ENCODE measurements at places on chromosomes 16 and 17.

GRCh38 chr17:1648173-1648962 lies 1.3 kb downstream of the RILP start:
- peak; percentile 31 for DNase-seq

GRCh38 chr17:63954402-63955063 lies 18.2 kb downstream of the SCN4A start:
- peak; percentile 48 for DNase-seq

DNA sequence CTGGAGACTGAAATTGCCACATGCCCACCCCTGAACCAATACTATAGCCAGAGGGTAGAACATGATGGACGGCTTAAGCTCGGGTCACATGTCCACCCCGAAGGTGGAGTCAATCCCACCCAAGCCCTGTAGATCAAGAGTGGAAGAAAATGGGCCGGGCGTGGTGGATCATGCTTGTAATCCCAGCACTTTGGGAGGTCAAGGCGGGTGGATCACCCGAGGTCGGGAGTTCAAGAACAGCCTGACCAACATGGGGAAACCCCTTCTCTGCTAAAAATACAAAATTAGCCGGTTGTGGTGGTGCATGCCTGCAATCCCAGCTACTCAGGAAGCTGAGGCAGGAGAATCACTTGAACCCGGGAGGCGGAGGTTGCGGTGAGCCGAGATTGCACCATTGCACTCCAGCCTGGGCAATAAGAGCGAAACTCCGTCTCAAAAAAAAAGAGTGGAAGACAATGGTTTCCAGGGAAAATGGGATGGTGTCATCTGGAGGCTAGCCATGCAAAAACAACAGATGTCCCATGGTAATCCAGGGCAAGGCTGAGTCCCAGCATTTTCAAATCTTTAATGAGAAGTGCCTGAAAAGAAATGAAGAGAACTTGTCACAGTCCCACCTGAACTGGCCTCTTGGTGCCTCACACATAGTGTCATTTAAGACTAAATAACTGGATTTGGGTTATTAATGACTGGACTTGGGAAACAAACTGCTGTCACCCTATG lies 30.1 kb downstream of the CD300LF start:
- DNase-seq = no peak

DNA sequence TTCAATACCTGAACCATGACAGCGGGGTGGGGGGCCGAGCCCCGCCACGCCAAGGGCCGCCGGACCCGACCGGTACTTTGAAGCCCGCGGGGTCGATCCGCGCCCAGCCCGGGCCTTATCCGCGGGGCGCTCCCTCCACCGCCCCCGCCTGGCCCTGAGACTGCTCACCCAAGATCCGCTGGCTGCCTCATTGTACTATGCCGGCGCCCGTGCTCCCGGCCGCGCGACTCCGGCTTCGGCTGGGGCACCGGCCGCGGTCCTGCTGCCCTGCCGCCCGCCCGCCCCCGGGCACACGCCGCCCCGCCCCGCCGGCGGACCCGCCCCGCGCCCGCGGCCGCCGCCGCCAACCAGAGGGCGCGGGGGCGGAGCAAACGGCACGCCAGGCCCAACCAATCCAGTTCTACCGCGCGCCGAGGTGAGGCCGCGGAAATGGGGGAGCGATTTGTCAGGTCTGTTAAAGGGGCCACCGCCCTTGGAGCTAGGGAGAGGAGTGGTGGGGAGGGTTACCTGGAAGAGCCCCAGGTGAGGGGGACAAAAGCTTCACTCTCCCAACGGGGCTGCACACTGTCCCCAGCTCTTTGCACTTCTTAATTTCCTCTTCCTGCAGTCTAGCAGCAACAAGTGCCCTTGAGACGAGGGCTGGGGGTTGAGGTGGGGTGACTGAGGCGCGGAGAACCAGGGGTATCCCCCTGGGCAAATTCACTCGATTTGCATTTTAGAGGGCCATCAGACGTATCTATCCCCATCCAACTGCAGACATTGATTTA lies at the start of gene TEX2:
Gene TEX2 (minus strand): TSS at position 261 of the 767 bp plus-strand sequence. CDS start 49,043 bp downstream, outside the sequence.
- peak; percentile 91 for DNase-seq

GRCh38 chr17:1188812-1189504 lies 9.2 kb upstream of the ABR start:
- DNase-seq = no peak

DNA sequence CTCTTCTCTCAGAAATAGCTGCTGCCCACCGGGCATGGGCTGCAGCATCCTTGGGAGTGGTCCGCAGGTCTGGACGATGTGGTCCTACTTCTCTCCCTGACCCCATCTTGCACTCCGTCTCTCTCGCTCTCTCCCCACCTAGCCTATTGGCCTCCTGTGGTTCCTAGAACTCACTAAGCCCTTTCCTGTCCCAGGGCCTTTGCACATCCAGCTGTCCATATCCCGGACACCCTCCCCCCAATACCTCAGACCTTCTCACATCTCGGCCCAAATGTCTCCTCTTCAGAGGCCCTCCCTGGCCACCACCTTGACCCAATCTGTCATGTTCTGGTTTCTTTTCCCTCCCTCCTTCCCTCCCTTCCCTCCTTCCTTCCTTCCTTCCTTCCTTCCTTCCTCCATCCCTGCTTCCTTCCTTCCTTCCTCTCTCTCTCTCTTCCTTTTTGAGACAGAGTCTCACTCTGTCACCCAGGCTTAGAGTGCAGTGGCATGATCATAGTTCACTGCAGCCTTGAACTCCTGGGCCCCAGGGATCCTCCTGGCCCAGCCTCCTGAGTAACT lies 4.5 kb downstream of the SLC4A1 start:
- DNase-seq = no peak

DNA sequence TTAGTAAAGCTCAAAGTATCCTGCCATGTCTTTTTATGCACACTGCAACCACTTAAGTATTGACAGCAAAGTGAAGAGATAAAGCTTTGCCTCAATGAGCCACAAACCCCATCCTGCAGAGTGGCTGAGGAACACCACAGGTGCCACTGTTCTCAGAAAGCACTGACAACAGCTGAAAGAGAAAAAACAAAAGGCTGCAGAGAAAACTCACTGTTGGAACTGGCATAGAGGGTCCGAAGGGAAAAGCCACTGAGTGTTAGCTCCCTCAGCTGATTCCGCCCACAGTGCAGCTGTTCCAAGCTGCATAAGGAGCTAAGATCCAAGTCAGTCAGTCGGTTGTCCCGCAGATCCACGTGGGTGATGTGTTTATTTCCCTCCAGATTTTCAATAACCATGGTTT lies 48.3 kb downstream of the PHLPP2 start:
- DNase-seq = peak; percentile 34

GRCh38 chr17:49574945-49575678 lies 559 bp upstream of the NXPH3 start:
- no peak for DNase-seq

DNA sequence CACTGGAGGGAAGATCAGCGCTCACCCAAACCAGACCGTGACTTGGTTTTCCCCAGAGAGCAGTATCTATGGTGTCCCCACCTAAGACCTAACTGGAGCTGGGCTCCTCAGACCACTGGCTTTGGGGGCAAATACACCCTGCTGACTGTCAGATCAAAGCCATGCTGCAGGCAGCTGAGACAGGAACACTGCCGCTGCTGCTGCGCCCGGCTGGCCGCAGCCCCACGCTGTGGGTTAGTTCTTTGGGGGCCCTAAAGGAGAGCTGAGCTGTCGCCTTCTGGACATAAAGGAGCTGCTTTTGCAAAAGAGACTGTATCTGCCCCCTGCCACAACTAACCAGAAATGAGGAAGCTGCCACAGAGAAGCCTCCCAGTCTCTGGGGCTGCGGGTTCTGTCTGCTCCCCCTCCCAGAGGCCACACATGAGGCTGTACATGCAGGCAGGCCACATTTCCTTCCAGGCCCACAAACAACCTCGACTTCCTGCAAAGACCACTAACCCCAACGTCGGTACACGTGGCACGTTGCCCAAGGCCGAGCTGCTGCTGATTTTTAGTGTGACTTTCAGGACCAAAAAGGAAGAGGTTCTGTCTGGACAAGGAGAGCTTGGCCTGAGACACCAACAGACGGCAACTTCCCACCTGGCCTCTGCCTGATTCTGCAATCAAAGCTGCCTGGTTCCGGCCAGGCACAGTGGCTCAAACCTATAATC lies 18.2 kb upstream of the ABR start:
- peak; percentile 84 for DNase-seq

DNA sequence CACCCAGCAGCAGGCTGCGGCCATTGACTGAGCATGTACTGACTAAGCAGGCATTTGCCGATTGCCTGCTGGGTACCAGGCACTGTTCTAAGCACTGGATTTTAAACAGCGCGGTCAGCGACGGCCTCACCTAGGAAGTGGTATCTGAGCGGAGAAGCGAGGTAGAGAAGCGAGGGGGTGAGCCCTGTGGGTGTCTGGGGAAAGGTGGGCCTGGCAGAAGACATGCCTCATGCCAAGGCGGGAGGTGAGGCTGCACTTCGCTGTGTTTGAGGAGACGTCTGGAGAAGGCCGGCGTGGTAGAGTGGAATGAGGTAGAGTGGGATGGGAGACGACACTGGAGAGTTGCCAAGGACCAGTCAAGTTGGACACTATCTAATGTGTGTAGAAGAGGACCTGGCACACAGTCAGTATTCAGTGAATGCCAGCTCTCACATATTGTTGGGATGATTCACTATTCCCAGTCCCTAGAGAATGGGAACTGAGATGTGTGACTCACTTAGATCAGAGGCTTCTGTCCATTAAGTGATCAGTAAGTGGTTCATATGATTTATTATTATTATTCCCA lies 14.4 kb downstream of the SYCE1L start:
- DNase-seq = no peak

- DNase-seq = no peak
These were observed 149.7 kb downstream of the RPTOR start for GRCh38 chr17:80694085-80694991.

DNA sequence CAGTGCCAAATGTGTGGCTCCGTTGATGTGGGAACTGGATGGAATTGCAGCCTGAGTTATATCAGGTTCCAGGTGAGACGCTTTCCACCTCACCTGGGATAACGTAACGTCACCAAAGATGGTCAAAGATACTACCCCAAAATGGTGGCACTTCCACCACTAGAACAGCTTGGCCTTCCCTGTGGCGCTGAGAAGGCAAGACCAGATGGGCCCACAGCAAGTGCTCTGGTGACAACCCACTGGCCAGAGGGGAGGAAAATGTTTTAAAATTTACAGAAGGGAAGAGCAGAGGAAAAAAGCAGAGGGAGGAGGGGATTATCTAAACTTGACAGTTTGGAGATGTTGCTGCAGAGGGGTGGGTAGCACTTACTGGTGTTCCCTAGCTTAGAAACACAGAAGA lies 7.5 kb upstream of the ITGA2B start:
- DNase-seq = no peak

DNA sequence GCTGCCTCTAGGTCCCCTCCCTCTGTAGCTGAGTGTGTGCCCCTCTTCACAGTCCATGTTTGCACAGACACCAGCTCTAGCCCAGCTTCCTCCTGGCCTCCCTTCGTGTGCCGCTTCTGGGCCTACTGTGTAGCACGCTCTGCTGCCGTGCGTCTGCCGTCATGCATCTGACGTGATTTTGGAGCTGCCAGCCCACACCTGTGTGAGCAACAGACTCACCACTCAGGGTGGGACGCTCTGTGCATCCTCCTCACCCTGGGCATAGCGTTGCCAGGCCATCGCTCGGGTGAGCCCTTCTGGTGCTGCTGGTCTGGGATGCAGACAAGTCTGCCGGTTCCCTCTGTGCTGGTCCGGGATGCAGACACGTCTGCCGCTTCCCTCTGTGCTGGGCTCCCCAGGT lies 39.4 kb upstream of the ZNF750 start:
- DNase-seq = no peak

DNA sequence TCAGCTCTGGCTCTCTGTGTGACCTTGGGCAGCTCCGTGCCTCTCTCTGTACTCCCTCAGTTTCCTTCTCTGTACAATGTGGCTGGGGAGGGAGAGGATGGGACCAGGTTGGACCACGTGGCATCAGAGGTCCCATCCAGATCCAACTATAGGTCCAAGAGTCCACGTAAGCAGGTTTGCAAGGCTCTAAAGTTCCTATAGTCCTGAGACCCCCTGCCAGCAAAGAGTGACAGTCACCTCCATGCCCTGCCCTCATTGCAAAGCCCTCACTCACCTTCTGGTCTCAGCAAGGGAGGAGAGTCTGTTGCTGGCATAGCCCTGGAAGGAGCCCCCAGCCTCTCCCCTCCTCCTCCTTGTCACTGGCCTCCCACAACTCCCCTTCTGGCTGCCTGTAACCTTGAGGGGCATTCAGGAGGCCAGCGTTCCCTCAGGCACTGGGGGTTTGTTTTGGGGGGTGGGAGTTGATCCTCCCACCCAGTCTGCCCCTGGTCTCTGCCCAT lies 6.1 kb upstream of the DRC7 start:
- DNase-seq = no peak

DNA sequence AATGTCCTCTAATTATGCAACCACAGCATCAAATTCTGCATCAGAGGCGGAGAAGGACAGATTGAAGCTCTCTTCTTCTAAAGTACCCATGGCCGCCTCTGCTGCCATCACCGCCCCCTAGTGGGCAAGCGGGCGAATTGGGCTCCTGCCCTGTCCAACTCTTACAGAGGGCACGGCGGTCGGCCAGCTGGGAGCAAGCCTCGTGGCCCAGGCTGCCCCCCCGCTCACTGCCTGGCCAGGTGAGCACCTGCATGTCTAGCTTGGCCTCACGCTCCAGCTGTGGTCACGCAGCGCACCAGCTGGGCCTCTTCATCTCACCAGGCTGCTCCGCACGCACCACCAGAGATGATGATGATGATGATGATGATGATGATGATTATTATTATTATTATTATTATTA lies 146.1 kb upstream of the TOM1L1 start:
- no peak for DNase-seq

- no peak for DNase-seq
These were observed 447.1 kb upstream of the CDH5 start for GRCh38 chr16:65919145-65919985.

- DNase-seq = peak; percentile 41
These were observed 790 bp downstream of the CRHR1 start for GRCh38 chr17:45784741-45785479.

DNA sequence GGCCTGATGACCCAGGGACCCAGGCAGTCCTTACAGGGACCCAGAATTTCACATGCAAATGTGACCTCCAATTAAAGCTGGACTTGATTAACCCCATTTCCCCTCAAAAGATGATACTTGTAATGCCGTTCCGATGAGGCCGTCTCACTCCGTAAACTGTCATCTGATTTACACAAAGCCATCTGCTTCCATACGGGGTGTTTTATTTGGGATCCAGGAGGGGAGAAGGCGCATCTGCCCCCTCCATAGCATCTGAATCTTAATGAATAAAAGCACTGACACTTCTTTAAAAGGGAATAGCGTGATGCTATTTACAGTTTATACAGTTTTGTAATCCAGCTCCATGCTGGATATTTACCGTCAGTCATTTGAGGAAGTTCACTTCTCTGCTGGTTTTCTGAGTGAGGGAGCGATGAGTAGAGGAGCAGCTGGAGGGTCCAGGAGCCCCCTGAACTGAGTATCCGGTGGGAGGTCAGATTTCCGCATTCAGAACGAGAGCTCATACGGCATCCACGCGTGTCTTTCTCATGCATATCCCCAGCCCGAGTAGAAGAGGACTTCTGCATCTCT lies 452.7 kb downstream of the WWOX start:
- no peak for DNase-seq
